ENCODE measurements at places on chromosomes 5 and 9. TPM values are rescaled to one million over a fixed set of nuclear protein-coding genes. Genes with fewer than 3 reads are reported as not detected.

- no peak overlapping the region for H3K27ac ChIP-seq
- no peaks in the 10 kb centered on the region for H3K36me3 ChIP-seq
- no peaks in the 10 kb centered on the region for H3K27me3 ChIP-seq
- DNase-seq: no peak
- no peak overlapping the region for H3K4me3 ChIP-seq
- no peaks in the 10 kb centered on the region for H3K4me1 ChIP-seq
Measured at GRCh38 chr5:58703925-58704555, 121.2 kb downstream of the RAB3C start.

DNA sequence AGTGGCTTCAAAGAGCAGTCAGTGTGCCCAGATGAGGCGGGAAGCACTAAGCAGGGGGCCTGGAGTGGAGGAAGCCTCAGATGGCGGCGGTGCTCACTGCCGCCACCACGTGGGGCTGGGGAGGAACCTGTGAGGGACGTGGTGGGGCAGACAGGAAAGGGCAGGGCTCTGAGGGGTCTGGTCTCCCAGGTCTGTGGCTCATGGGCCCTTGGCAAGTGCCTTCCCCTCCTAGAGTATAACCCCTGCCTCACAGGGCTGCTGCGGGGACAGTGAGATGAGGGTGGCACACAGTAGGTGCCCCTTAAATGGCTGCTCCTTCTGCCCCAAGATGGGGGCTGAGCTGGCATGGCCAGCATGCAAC lies 26.6 kb downstream of the NR5A1 start:
- no peak overlapping the region for H3K4me3 ChIP-seq
- H3K36me3 ChIP-seq: no peaks in the 10 kb centered on the region
- no peak for DNase-seq

- H3K4me1 ChIP-seq: peaks cover 7% of the 10 kb centered on the region
- H3K36me3 ChIP-seq: no peaks in the 10 kb centered on the region
- H3K27ac ChIP-seq: no peak overlapping the region
Measured at GRCh38 chr5:126508962-126509279, 85.7 kb downstream of the GRAMD2B start.

GRCh38 chr9:17597977-17598376 lies 19.1 kb downstream of the SH3GL2 start:
- H3K27ac ChIP-seq: no peak overlapping the region
- H3K4me1 ChIP-seq: peaks cover 8% of the 10 kb centered on the region
- no peaks in the 10 kb centered on the region for H3K27me3 ChIP-seq
- no peaks in the 10 kb centered on the region for H3K36me3 ChIP-seq
- H3K4me3 ChIP-seq: no peak overlapping the region

DNA sequence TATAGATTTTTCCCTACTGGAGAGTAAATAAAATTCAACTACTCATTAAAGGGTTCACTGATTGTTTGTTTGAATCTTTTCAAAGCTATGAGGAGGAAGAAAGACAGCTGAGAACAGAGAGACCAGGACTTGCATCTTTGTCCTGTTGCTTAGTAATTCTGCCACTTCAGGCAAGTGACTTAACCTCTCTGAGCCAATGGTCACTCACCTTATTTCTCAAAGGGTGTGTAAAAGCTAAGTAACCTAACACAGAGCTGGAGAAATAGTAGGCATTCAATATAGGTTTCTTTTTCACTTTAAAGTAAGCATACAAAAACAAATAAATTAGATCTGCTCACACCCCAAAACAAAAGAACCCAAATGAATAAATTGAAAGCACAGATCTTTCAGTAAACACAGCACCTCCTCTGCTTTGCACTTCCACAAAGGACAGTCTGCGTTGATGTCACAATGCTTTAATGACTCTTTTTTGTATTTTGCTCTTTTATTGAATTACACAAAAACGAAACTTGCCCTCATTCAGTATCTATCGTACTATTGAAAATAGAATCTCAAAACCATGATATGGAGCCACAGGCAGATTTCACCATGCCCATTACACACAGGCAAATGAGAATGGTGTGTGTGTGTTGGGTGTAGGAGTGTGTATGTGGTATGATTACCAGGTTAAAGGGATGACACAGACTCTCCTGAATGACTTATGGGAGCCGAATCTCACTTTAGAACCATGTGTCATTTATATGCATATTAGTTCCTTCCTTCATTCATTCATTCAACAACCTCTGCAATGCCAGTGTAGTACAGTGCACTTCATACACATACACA lies 166.0 kb downstream of the EBF1 start:
- DNase-seq: no peak
- H3K4me1 ChIP-seq: peaks cover 23% of the 10 kb centered on the region
- no peaks in the 10 kb centered on the region for H3K36me3 ChIP-seq
- no peaks in the 10 kb centered on the region for H3K27me3 ChIP-seq
- H3K27ac ChIP-seq: no peak overlapping the region
- no peak overlapping the region for H3K4me3 ChIP-seq

- no peak overlapping the region for H3K27ac ChIP-seq
- no peak overlapping the region for H3K4me3 ChIP-seq
- DNase-seq: no peak
- H3K36me3 ChIP-seq: no peaks in the 10 kb centered on the region
- no peaks in the 10 kb centered on the region for H3K27me3 ChIP-seq
Measured at GRCh38 chr5:179304871-179305270, 40.4 kb downstream of the ADAMTS2 start.

GRCh38 chr5:109580225-109580624 lies 109.5 kb upstream of the MAN2A1 start:
- no peak for DNase-seq
- H3K36me3 ChIP-seq: no peaks in the 10 kb centered on the region
- no peaks in the 10 kb centered on the region for H3K27me3 ChIP-seq

GRCh38 chr9:127935765-127936221 lies 1.9 kb downstream of the DPM2 start:
- H3K27ac ChIP-seq: no peak overlapping the region
- DNase-seq: no peak
- H3K4me3 ChIP-seq: no peak overlapping the region
- H3K4me1 ChIP-seq: peaks cover 40% of the 10 kb centered on the region
- peaks cover 4% of the 10 kb centered on the region for H3K36me3 ChIP-seq

GRCh38 chr5:155082401-155082800 lies 68.8 kb downstream of the KIF4B start:
- no peaks in the 10 kb centered on the region for H3K4me1 ChIP-seq
- no peak overlapping the region for H3K27ac ChIP-seq
- H3K27me3 ChIP-seq: no peaks in the 10 kb centered on the region
- H3K36me3 ChIP-seq: no peaks in the 10 kb centered on the region
- DNase-seq: no peak

DNA sequence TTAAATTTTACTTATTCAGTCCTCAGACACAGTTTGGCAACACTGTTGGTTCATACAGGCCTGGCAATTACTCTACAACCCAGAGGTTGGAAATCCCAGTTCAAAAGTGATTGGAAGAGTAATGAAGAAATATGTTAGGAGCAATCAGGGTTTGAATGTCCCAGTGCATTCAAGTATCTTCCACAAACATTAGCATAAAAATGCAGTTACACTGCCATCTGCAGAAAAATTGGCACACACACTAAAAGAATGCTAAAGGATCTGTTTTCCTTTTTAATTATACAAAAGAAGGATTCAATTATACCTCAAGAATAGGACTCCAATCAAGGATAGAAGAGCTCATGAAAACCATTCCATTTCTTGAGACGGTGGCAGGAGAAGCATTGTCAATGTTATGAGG lies 130.2 kb downstream of the DNAH5 start:
- no peak overlapping the region for H3K27ac ChIP-seq
- no peaks in the 10 kb centered on the region for H3K36me3 ChIP-seq
- H3K4me1 ChIP-seq: no peaks in the 10 kb centered on the region
- no peak overlapping the region for H3K4me3 ChIP-seq
- no peaks in the 10 kb centered on the region for H3K27me3 ChIP-seq

PRDM9 gene
- total RNA-seq: not detected

ASPN gene
- 110 TPM for total RNA-seq

FOXD4 gene
- total RNA-seq: not detected

CCL27 gene
- not detected for total RNA-seq

TCERG1 gene
- 45.2 TPM for total RNA-seq
